ENCODE measurements at places on chromosomes 6 and 20.

GRCh38 chr6:43308101-43308989 is at the start of gene CRIP3:
TSS of gene CRIP3 (minus strand) at chr6:43308826. CDS start at chr6:43308792, 34 bp downstream.
- peak; percentile 67 for DNase-seq

- no peak for DNase-seq
Measured at GRCh38 chr6:28635547-28636158, 110.0 kb downstream of the GPX5 start.

GRCh38 chr6:163756079-163756478 is 341.6 kb downstream of the QKI start:
- no peak for DNase-seq

DNA sequence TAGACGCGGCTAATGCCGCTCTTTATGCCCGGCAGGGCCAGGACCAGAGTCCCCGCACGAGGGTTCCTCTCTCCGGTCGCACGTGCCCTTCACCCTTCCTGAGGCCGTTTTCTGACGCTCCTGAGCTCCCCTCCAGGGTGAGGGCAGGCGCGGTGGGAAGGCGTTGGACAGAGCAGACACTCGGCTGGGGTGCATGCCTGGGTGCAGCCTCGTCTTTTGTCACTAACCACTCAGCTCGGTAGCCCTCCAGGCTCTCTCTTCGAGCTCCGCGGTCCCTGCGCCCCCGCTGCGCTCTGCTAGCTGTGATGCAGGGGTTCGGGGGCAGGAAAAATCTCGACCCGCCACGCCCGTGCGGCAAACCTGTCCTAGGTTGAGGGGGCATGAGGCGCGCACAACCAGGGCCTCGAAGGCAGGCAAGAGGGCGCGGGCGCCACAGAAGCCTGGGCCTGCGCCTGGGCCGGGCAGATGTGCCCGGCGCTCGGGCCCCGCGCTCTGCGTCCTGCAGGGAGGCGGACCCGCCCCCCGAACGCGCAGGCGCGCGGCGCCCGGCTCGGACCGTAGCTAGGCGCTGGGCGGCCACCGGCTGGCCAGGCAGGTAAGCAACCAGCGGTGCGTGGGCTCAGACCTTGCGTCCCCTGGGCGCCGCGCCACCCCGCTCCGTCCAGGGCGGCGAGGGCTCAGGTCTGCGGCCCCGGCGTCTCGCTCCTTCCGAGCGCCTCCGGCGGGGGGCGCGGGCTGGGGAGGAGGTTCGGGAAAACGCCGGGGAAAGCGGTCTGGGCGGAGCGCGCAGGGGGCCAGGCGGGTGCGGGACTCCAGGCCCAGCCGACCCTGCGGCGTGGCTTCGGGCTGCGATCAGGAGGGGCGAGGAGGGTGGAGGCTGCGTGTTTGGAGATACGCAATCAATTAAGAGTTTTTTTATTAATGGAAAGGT is at the start of gene L3MBTL1:
Gene L3MBTL1 (plus strand): TSS at position 548 of the 931 bp plus-strand sequence. CDS start 5,807 bp downstream, outside the sequence.
- DNase-seq, result peak; percentile 27
